ENCODE measurements at places on chromosomes 4 and X.

DNA sequence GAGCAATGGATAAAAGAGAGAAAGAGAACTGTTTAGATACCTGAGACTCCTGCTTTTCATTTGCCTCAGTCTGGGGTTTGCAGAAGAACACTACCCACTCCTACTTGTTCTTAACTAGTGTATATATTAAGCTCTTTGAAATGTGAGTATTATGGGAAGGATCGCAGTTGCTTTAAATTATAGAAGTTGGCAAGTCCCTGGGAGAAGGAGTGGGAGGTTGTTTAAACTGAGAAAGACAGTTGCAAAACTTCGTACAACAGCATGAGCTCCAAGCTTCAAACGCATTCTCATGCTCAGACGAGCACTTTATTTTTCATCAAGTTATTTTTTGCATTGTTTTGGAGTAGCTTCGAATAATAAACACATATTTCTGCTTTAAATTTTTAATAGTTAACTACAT, 88.1 kb upstream of the C1QTNF7 start:
- DNase-seq: no peak

DNA sequence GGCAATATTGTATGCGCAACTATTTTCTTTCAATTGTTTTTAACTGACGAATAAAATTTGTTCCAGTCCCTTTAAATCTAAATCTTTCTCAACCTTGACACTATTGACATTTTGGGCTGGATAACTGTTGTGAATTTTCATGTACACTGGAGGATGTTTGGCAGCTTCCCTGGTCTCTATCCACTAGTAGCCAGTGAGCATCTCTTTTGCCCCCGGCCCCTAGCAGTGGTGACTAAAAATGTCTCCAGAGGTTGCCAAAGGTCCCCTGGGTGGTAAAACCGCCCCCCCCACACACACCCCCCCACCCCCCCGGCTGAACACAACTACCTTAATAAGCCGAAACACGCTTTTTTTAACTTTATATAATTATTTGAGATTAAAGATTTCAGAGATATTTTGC, 514 bp downstream of the FANCB start:
- DNase-seq: no peak

GRCh38 chr4:91601401-91601800, 702.4 kb upstream of the GRID2 start:
- no peak for DNase-seq

- DNase-seq: no peak
Measured at GRCh38 chr4:87185146-87185870, 35.1 kb downstream of the KLHL8 start.

GRCh38 chr4:74190919-74191397, 33.0 kb downstream of the MTHFD2L start:
- no peak for DNase-seq

- DNase-seq: no peak
Measured at GRCh38 chrX:122087341-122087740, 1039.9 kb downstream of the GLUD2 start.

Data from T-helper 2 cell (primary cell).